ENCODE measurements at places on chromosomes 7 and 10.

- DNase-seq, result no peak
Observed at GRCh38 chr7:138975343-138976104, 5.7 kb downstream of the KIAA1549 start.

DNA sequence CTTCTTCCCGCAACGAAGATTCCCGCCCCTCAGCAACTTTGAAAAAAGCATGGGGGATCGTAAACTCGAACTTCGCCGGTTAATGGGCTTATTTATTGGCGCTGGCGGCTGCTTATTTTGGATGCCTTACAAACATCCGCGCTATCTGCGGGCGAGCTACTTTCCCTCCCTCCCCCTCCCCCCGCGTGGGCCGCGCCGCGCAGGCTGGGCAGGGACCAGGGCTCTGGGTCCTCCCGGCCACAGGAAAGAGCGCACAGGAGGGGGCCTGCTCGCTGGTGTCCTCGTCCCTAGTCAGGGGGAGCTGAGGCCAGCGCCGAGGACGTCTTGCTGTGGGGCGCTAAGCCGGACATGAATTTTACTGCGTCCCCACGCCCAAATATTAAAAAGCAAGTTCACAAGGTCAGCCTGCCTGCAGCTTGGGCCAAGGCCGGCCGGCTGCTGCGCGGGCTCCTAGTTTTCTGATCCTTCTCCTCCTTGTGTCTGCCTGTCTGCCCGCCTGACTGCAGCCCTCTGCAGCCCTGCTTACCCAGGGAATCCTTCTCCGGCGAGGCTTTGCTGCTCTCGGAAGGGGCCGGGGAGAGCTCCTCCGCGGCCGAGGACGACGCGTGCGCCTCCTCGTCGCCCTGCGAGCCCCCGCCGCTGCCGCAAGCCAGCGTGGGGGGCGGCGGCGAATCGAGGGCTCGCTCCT is 1.2 kb downstream of the HOXA10 start:
- peak; percentile 22 for DNase-seq

DNA sequence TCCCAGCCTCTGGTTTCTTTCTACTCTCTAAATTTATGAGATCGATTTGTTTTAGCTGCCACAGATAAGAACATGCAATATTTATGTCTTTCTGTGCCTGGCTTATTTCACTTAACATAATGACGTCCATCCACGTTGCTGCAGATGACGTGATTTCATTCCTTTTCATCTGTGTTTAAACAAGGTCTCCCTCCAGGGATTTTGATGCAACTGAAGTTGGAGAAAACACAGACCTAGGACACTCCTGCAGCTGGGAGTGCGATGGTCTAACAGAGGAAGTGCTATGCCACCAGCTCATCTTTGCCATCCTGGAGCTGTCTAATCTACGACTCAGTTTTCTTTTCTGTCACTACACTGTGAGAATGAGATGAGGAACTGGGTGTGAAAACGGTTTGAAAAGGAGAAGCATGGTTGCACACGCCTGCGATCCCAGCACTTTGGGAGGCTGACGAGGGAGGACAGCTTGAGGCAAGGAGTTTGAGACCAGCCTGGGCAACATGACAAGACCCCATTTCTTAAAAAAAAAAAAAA is 1.5 kb upstream of the KCTD7 start:
- DNase-seq, result no peak

DNA sequence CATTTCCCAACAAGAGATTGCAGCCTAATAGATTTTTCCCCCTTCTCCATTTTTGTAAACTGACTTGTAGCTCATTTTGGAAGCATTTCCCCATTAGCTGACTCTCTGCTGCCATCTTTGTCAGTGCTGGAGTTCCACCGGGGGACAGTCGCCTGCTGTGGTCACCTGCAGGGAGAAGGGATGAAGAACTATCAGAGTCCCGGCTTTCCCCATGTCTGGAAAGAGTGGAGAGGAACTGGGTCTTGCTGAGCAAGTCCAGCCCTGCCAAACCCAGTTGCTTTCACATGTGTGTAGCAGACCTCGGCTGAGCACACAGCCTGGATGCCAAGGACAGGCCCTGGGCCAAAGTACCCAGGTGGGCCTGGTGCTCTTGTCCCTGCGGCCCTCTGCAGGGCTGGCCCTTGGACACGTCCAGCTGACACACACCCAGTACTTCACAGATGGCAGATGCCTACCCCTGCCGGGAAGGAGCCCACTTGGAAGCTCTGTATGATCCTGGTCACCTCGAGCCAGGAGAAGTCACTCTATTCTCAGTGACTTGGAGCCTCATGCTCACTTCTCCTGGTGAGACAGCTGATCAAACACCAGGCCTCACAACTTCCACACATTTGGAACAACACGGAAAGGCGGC is 157.3 kb upstream of the NPVF start:
- no peak for DNase-seq

DNA sequence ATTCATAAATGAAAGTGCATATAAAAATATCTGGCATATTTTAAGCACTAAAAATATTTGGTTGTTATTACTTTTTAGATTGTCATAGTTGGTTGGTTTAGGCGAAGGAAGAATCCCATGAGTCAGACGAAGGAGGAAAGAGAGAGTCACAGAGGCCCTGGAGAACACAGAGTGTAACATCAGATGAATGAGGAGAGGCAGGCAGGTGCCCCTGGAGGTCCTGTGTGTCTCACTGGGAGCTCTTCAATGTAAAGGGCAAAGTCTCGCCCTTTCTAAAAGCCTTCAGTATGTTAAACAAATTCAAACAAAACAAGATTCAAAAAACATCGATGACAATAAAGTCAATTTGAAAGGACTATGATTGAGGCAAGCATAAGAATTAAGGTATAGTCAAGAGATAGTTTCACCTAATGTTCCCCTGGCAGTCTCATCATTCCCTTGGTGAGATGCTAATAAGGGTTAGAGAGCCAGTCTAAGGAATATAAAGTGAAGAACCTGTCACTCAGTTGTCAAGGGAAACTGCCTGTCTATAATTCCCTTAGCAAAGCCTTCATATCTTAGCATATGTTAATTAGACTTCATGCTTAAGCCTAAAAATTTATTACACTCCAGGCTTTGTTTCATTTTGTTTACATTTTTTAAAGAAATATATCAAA is 194.3 kb downstream of the TPK1 start:
- no peak for DNase-seq

GRCh38 chr7:42726066-42726785 is 185.6 kb downstream of the C7orf25 start:
- no peak for DNase-seq

DNA sequence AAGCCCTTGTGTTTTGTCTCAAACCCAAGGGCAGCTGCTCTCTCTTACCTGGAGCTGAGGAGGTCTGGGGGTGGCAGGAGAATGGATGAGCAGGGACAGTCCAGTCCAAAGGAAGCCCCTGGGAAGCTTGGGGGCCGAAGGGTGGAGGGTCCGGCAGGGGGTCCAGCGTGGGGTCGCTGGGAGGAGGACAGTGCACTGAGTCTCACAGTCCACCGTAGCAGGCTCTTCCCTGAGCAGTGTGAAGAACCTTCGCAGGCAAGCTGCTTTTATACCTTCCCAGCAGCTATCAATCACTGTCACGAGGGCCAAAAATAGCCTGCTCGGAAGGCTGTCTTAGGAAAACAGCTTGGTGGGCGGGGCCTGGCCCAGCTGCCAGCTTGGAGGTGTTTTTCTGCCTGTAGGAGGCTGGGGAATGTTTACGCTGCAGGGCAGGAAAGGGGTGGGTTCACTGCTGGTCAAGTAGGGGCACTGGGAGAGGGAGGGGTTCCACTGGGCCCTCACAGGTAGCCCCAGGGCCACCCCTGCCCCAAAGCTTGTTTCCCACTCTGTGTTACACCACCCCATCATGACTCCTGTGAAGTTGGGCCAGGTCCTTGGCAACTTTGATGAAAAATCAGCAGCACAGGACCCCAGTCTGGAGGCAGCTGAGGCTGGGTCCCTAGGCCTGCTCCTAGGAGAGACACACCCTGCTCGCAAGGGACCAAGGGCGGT is at the start of gene DEPP1:
Gene DEPP1 (minus strand): TSS at position 240 of the 711 bp plus-strand sequence. CDS start 779 bp downstream, outside the sequence.
- peak; percentile 82 for DNase-seq

DNA sequence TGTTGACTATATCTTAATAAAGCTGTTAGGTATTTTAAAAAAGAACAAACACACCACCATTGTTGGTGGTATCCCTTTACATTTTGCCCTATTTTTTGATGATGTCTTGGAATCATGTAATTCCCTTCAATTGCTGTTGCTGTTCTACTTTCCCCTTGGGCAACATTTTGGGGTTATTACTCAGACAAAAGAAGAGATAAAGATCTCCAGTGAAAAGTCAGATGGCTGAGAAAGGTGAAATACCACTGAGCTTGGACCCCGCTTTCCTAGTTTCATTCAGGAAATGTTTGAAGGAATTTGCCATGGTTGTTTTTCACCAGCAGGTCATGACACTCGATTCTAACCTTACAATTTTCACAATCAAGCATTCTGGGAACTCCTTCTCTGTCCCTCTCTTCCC is 84.6 kb downstream of the MACC1 start:
- DNase-seq, result no peak

DNA sequence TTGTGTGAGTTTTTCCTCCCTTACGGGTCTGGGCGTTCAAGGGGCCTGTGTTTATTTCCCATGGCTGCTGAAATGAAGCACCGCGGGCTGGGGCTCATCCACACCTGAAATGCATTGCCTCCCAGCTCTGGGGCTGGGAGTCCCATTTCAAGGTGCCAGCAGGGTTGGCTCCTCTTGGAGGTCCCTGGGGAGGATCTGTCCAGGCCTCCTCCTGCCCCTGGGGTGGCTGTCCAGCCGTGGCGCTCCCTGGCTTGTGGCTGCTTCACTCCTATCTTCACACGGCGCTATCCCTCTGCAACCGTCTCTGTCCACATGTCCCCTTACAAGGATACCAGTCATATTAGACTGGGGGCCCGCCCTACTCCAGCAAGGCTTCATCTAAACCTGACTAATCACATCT is 41.1 kb upstream of the CNPY1 start:
- DNase-seq, result no peak

DNA sequence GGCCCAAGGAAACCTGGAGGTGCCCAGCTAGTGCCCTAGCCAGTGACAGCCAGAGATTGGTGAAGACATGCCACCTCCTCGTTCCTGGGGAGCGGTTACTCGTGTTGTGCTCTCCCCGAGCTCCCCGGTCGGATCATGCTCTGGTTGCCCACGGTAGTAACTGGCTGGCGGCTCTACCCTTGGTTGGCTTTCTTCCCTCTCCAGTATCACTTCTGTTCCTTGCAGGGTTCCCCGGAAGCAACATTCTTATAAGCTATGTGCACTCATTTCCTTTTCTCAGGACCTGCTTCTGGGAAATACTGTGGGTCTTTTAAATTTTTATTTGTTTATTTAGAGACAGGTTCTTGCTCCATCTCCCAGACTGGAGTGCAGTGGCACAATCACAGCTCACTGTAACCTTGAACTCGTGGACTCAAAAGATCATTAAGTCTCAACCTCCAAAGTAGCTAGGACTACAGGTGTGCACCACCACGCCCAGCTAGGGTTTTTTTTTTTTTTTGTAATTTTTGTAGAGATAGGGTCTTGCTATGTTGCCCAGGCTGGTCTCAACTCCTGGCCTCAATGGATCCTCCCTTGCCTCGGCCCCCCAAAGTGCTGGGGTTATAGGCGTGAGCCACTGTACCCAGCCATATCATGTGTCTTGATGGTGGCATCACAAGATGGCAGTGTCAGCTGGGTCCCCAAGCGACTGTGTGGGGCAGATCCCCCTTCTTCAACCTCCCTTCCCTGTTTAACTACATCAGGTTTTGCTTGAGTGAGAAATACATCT is 6.9 kb upstream of the CALHM1 start:
- no peak for DNase-seq

GRCh38 chr7:55526770-55527169 is 45.5 kb downstream of the VOPP1 start:
- DNase-seq, result peak; percentile 56

DNA sequence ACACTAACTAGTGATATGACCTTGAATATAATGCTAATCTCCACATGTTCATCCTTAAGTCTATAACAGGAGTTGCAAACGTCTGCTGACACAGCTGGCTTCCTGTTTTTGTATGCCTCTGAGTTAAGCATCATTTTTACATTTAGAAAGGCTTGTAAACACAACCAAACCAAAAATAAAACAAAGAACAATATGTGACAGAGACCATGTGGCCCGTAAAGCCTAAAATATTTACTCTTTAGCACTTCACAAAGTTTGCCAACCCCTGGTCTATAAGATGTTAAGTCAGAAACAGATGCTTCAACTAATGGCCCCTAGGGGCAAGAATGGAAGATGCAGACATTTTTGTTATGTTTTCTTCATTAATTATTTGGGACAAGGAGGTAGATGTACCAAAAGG is 109.3 kb downstream of the CPEB3 start:
- DNase-seq, result peak; percentile 7

DNA sequence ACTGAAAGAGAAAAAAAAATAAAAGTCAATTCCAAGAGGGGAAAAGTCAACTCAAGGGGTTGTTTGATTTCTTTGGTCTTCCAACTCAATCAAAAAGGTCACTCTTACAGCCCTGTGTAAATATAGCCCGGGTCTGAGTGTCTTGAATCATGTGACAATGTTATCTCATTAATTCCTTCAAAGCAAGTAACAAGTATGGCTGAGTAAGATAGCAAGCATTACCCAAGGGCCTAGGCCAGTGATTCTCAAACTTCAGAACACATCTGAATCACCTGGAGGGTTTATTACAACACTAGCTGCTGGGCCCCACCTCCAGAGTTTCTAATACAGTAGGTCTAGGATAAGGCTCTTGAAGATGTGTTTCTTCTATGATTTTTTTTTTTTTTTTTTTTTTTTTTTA is 125.0 kb downstream of the PRLHR start:
- no peak for DNase-seq

DNA sequence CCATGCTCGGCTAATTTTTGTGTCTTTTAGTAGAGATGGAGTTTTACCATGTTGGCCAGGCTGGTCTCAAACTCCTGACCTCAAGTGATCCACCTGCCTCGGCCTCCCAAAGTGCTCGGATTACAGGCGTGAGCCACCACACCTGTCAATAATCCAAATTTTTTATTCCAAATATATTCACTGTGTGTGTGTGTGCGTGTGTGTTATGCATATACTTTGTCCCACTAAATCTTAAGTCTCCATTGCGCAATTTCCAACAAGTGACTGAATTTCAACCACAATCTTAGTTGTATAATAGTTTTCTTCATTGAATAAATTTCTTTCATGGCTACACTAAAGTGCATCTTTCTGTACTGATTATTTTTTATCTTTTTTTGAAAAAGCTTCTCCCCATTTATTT is 2.7 kb downstream of the KRIT1 start:
- no peak for DNase-seq

DNA sequence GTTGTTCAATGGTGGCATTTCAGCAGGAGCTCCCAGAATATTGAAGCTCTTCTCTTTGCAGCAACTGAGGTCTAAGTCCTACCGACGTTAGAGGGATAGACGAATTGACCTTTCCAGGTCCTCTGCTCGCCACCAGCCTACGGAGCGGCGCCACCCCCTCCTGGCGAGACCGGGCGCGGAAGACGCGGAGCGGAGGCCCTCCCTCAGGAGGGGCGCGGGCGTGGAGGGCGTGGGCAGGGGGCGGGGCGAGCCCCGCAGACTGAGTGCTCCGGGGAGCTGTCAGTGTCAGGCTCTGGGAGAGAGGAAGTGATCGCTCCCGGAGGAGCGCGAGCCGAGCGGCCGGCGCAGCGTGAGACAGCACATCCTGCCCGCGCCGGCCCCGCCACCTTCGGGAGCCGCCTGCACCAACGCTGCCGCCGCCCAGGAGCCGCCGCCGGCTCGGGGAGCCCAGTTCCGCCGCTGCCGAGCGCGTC is at the start of gene DYNC1I1:
Gene DYNC1I1 (plus strand): TSS at position 257 of the 473 bp plus-strand sequence. CDS start 32,176 bp downstream, outside the sequence.
- DNase-seq, result peak; percentile 81

GRCh38 chr10:76301950-76302349 is 870.5 kb downstream of the LRMDA start:
- no peak for DNase-seq

- DNase-seq, result no peak
Observed at GRCh38 chr10:59333701-59334100, 28.6 kb downstream of the FAM13C start.
